ENCODE measurements at places on chromosomes 7 and 10. TPM values are rescaled to one million over a fixed set of nuclear protein-coding genes. Genes with fewer than 3 reads are reported as not detected.

Gene RAPGEF5
- total RNA-seq = 131 TPM

Gene CCDC146
- total RNA-seq = 16.6 TPM

Gene PCLO
- 6.7 TPM for total RNA-seq

Gene DRGX
- total RNA-seq = 0.48 TPM

Gene ZC3HAV1
- total RNA-seq = 24.1 TPM

Gene SLC16A9
- total RNA-seq = 2.4 TPM

Gene STOX1
- total RNA-seq = 0.24 TPM

All from umbilical cord (tissue), 2 donors.